ENCODE measurements at places on chromosomes 7 and 10. TPM values are rescaled to one million over a fixed set of nuclear protein-coding genes. Genes with fewer than 3 reads are reported as not detected.

Gene NUTM2A
- 0.82 TPM for total RNA-seq

Gene GPC2
- 0.65 TPM for total RNA-seq

Gene WEE2
- total RNA-seq: not detected

Gene ZNF727
- total RNA-seq: not detected

Data from MCF 10A (cell line).